ENCODE measurements at places on chromosomes 7 and 10.

GRCh38 chr7:5354460-5355232, 69.0 kb downstream of the TNRC18 start:
- DNase-seq: no peak

DNA sequence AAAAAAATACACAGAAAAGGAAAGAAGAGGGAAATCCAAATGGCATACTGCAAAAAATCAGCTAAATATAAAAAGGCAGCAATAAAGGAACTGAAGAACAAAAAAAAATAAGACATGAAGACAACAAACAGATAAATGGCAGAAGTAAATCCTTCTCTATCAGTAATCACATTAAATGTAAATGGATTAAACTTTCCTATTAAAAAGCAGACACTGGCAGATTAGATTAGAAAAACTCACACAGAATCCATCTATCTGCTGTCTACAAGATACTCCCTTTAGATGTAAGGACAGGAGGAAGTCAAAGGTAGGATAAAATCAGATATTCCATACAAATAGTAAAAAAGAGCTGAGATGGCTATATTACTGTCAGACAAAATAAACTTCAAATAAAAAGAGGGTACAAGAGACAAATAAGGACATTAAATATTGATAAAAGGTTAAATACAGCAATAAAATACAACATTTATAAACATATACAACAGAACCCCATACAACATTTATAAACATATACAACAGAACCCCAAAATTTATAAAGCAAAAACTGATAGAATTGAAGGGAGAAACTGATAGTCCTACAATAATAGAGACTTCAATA, 51.4 kb downstream of the CFAP70 start:
- DNase-seq: no peak

DNA sequence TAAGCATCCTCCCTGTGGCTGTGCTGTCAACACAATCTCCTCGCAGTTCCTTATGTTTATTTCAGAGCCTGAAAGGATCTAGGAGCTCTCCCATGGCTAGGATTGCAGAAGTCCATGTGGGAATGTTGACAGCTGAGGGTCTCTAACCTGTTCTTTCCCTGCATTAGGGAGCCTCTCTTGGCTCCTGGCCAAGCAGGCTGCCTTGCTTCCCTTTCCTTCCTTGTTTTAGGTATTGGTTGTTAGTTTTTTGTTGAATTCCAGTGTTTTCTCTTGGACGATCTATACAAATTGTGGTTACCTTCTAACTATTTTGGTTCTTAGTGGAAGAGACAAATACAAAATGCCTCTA, 171.8 kb downstream of the MLLT10 start:
- DNase-seq: no peak

GRCh38 chr7:31017032-31017675, 35.0 kb upstream of the ADCYAP1R1 start:
- DNase-seq: no peak

DNA sequence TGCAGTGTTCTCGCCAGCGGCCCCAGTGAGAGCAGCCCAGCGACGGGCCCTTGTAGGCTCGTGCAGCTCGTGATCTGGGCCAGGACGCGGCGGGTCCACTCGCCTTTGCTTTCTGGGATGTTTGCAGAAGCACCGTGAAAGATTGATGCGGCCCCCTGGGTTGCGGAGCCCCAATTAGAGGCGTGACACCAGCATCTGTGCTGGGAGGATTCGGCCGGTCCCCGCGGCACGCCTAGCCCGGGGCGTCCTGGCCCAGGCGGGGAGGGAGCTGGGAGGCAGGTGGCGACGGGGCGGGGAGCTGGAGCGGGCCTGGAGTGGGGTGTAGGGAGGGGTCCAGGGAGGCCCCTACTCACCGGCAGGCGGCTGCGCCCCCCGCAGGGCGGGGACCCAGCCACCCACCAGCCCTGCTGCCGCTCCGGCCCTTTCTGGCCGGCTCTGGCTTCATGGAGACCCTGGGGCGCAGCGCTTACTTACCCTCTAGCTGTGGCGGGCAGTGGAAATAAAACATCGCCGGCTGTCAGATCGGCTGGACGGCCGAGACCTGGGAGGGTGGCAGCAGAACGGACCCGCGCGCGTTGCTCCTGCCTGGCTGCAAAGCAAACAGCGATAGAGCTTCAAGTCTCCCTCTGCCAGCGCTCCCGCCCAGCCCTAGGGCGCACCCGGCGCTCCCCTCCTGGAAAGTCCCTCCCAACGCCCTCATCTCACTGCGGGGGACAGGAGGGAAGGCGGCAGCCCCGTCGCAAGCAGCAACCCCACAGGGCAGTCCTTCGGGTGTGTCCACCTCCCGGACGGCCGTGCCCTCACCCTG, 752 bp downstream of the DRGX start:
- DNase-seq: no peak

All from progenitor cell of endocrine pancreas (in vitro differentiated cells).